Retina (tissue), 1 donor: ENCODE measurements at places on chromosomes 13 and 19.
A peak's percentile ranks its signal among the peaks of the same experiment; 100 is the strongest.

GRCh38 chr19:29277102-29277501 lies 64.2 kb upstream of the UQCRFS1 start:
- no peak for DNase-seq

- no peak for DNase-seq
Observed at GRCh38 chr19:46955813-46956371, 63.7 kb upstream of the NPAS1 start.

GRCh38 chr19:843180-843835 lies 2.5 kb downstream of the PRTN3 start:
- peak; percentile 55 for DNase-seq

GRCh38 chr19:55101261-55101660 lies 16.2 kb downstream of the PPP1R12C start:
- no peak for DNase-seq

GRCh38 chr19:16462757-16463250 lies 9.0 kb downstream of the EPS15L1 start:
- DNase-seq = no peak

GRCh38 chr13:73870036-73870741 lies 264.0 kb downstream of the KLF12 start:
- no peak for DNase-seq

- DNase-seq = no peak
Observed at GRCh38 chr13:91540158-91540736, 141.8 kb downstream of the GPC5 start.

DNA sequence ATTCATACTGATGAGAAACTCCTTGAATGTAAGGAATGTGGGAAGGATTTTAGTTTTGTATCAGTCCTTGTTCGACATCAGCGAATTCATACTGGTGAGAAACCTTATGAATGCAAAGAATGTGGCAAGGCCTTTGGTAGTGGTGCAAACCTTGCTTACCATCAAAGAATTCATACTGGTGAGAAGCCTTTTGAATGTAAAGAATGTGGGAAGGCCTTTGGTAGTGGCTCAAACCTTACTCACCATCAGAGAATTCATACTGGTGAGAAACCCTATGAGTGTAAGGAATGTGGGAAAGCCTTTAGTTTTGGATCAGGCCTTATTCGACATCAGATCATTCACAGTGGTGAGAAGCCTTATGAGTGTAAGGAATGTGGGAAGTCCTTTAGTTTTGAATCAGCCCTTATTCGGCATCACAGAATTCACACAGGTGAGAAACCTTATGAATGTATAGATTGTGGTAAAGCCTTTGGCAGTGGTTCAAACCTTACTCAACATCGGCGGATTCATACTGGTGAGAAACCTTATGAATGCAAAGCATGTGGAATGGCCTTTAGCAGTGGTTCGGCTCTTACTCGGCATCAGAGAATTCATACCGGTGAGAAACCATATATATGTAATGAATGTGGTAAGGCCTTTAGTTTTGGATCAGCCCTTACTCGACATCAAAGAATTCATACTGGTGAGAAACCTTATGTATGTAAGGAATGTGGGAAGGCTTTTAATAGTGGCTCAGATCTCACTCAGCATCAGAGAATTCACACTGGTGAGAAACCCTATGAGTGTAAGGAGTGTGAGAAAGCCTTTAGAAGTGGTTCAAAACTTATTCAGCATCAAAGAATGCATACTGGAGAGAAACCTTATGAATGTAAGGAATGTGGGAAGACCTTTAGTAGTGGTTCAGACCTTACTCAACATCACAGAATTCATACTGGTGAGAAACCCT lies 26.6 kb downstream of the ZNF345 start:
- DNase-seq = no peak

GRCh38 chr19:27777242-27777641 lies 1435.7 kb downstream of the UQCRFS1 start:
- DNase-seq = no peak

DNA sequence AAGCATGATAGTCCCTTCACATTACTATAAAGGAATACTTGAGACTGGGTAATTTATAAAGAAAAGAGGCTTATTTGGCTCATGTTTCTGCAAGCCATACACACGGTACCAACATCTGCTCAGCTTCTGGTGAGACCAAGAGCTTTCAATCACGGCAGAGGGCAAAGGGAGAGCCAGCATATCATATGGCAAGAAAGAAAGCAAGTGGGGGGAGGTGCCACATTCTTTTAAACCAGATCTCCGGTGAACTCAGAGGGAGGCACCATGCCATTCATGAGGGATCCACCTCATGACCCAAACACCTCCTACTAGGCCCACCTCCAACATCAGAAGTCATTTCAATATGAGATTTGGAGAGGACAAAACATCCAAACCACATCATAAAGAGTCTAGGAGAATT lies 20.3 kb downstream of the XPO4 start:
- no peak for DNase-seq

GRCh38 chr13:22487932-22488331 lies 692.8 kb upstream of the SGCG start:
- DNase-seq = no peak

DNA sequence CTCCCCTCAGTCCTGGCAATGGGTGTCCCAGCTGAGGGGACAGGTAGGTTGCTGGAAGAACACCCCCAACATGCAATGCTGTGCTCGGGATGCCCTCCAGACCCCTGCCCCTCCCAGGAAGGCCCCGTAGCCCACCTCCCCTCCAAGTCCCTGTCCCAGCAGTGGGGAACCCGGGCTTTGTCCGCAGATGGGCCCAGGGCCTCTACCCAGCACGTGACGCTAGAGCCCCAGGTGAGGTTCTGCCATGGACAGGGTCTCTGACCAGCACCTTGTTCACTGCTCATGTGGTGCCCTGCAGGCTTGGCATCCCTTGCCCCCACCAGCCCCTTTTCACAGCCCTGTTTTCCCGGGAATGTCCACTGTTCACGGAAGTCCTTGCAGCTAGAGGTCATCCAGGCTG lies 220.0 kb upstream of the SGCG start:
- no peak for DNase-seq

DNA sequence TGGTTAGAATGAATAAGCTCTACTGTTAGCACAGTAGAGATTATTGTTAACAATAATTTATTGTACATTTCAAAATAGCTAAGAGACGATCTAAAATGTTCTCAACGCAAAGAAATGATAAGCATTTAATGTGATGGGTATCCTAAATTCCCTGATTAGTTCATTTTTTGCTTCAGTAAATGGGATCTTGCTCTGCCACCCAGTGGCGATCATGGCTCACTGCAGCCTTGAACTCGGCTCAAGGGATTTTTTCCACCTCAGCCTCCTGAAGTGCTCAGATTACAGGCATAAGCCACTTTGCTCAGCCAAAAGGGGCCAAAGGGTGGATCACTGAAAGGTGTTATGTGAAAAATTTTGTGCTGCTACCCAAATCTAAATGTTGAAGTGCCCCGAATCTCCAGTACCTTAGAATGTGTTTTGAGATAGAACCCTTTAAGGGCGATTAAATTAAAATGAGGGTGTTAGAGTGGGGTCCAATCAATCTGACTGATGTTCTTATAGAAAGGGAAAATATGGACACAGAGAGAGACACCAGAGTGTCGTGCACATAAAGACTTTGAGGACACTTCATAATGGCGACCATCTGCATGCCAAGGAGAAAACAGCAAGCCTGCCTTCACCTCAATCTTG lies 31.5 kb upstream of the ZNF766 start:
- DNase-seq = peak; percentile 75

GRCh38 chr19:56848166-56848565 lies 7.6 kb upstream of the PEG3 start:
- DNase-seq = no peak

DNA sequence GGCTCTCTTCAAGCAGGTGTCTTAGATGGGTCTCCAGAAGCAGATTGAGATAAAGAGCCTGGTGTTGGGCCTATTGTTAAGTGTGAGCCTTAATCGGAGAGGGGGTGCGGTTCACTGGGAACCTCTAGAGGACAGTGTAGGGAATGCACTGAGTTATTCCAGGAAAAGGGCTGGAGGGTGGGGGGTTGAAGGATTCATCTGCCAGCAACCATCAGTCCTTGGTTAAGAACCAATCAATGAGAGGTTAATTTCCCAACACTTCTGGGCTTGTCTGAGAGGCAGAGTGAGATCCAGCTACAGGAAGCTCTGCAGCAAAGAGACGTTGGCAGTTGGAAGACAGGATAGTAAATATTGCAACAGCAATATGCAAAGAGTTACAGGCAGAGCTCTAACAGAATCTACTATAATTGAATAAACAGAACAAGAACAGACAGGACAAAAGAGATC lies 28.7 kb downstream of the CYP4F2 start:
- peak; percentile 51 for DNase-seq

DNA sequence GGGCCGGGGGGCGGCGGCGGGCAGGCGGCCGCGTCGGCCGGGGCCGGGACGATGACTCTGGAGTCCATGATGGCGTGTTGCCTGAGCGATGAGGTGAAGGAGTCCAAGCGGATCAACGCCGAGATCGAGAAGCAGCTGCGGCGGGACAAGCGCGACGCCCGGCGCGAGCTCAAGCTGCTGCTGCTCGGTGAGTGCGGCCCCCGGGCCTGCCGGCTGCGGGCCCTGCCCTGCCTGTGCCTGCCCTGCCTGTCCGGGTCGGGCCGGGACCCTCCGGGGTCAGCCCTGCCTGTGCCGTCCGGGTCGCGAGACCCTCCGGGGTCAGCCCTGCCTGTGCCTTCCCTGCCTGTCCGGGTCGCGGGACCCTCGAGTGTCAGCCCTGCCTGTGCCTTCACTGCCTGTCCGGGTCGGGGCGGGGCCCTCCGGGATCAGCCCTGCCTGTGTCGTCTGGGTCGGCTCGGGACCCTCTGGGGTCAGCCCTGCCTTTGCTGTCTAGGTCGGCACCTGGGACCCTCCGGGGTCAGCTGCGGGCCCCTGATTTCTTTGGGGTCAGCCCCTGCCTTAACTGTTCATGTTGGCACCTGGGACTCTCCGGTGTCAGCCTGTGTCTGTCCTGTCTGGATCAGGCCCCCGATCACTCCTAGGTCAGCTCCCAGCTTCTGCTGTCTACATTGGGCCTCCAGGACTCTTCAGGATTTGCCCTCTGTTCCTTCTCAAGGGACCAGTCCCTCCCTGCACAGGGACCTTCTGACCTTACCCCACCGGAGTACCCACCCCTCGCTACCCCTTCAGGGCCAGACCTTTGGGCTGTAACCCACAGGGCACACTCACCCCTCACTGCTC lies 659 bp downstream of the GNA11 start:
- no peak for DNase-seq

DNA sequence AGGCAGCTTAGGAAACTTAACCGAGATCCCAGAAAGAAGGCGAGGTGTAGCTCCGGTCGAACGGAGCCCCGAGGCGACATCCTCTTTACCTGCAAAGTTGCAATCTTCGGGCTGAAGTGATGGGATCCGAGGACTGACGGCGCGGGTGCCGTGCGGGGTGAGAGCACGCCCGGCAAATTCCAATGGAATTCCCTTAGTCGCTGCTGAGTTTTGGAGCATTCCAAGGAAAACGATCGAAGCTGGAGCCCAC lies 141 bp downstream of the TRPC4 start:
- no peak for DNase-seq
